Activated naive CD8-positive, alpha-beta T cell treated with anti-CD3 and anti-CD28 coated beads, Interleukin-2, amount 50 U/mL, for 24 hours (primary cell): ENCODE measurements at places on chromosomes 5 and 9.
A peak's percentile ranks its signal among the peaks of the same experiment; 100 is the strongest.

DNA sequence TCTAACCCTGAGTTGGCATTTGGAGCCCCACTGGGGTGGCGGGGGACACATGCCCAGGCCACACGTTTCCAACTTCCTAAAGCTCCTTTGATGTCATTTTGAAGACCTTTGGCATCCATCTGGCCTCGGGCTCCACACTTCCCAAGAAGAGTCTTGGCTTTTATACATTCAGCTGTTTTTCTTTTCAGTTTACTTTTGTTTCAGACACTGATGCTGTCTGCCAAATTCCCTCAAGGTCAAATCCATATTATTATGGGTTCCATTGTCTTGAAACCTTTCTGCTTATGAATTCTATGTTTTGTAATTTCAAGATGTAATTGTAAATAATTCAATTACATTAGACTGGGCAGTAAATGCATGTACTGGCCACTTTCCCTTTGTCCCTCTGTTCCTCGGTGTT, 23.7 kb upstream of the NFIB start:
- no peak for DNase-seq

DNA sequence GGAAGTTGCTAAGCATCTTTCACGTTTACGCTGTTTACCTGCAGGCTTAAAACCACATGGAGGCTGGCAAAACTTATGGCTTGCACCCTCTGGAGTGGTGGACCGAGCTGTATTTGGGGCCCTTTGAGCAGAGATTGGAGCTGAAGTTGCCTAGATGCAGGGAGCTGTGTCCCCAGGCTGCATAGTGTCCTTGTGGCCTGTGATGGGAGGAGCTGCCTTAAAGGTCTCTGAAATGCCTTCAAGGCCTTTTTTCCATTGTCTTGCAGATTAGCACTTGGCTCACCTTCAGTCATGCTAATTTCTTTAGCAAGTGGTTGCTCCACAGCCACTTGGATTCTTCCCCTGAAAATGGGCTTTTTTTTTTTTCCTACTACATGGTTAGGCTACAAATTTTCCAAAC, 81.5 kb upstream of the CHD1 start:
- DNase-seq: no peak

GRCh38 chr5:93385655-93386054, 195.4 kb downstream of the NR2F1-AS1 start:
- no peak for DNase-seq

DNA sequence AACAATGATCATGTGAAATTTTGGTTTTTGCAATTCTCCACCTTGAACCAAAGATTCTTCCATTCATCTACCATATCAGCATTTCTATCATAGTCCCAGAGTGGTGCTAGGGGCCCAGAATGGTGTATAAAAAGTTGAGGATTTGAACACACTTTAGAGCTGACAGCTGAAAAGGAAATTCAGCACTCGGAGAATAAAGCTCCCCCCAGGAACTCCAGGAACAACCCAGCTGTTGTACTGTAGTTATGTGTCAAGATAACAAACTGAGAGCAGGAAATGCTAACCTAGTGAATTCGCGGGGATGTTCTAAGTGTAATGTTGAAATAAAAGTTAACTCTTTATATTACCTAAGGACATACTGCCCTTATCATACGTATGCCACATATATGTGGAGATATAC, 216.7 kb downstream of the NFIB start:
- DNase-seq: no peak

GRCh38 chr5:170681013-170681433, 102.5 kb upstream of the GABRP start:
- DNase-seq: peak; percentile 49

GRCh38 chr9:81558091-81558830, 131.1 kb downstream of the TLE1 start:
- DNase-seq: no peak

GRCh38 chr5:126171916-126172315, 251.3 kb upstream of the GRAMD2B start:
- no peak for DNase-seq

- DNase-seq: no peak
Observed at GRCh38 chr5:148937239-148937638, 110.8 kb downstream of the ADRB2 start.
